Right atrium auricular region (tissue), 2 donors: ENCODE measurements at places on chromosomes 12 and 14. TPM values are rescaled to one million over a fixed set of nuclear protein-coding genes. Genes with fewer than 3 reads are reported as not detected.

GRCh38 chr14:53306911-53307310, 153.8 kb upstream of the DDHD1 start:
- peak overlapping the region; percentile 61 for H3K27ac ChIP-seq
- H3K36me3 ChIP-seq, result no peaks in the 10 kb centered on the region
- H3K27me3 ChIP-seq, result no peaks in the 10 kb centered on the region

- no peak overlapping the region for H3K4me3 ChIP-seq
- DNase-seq, result no peak
- no peaks in the 10 kb centered on the region for H3K27me3 ChIP-seq
- H3K27ac ChIP-seq, result no peak overlapping the region
Observed at GRCh38 chr12:62694632-62695031, 228.0 kb downstream of the MON2 start.

- no peaks in the 10 kb centered on the region for H3K36me3 ChIP-seq
- H3K4me1 ChIP-seq, result no peaks in the 10 kb centered on the region
- no peak overlapping the region for H3K4me3 ChIP-seq
- H3K27ac ChIP-seq, result no peak overlapping the region
- DNase-seq, result no peak
Observed at GRCh38 chr12:107133462-107133861, 40.1 kb upstream of the CRY1 start.

The KRT6C gene
- not detected for total RNA-seq

DNA sequence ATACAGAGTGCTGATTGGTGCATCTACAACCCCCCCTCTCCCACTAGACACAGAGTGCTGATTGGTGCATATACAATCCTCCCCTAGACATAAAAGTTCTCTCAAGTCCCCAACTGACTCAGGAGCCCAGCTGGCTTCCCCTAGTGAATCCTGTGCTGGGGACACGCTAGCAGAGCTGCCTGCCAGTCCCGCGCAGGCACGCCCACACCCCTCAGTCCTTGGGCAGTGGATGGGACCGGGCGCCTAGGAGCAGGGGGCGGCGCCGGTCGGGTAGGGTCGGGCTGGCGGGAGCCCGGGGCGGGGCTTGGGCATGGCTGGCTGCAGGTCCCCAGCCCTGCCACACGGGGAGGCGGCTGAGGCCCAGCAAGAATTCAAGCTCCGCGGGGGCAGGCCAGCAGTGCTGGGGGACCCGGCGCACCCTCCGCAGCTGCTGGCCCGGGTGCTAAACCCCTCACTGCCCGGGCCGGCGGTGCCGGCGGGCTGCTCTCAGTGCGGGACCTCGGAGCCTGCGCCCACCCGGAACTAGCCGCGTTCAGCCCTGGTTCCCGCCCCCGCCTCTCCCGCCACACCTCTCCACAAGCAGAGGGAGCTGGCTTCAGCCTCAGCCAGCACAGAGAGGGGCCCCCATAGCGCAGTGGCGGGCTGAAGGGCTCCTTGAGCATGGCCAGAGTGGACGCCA, 64.3 kb upstream of the DDHD1 start:
- peak; percentile 70 for DNase-seq
- peaks cover 8% of the 10 kb centered on the region for H3K4me1 ChIP-seq
- H3K36me3 ChIP-seq, result no peaks in the 10 kb centered on the region
- peak overlapping the region; percentile 66 for H3K4me3 ChIP-seq
- H3K27ac ChIP-seq, result peak overlapping the region; percentile 63

The TSPAN19 gene
- not detected for total RNA-seq

The DYNLL1 gene
- 178 TPM for total RNA-seq

GRCh38 chr12:15146585-15146984, 74.6 kb downstream of the RERG start:
- H3K27me3 ChIP-seq, result no peaks in the 10 kb centered on the region
- no peaks in the 10 kb centered on the region for H3K4me1 ChIP-seq
- no peak overlapping the region for H3K27ac ChIP-seq

The MGP gene
- total RNA-seq, result 287 TPM

The SOAT2 gene
- total RNA-seq, result not detected

GRCh38 chr14:104293851-104294627, 155.7 kb downstream of the KIF26A start:
- no peaks in the 10 kb centered on the region for H3K36me3 ChIP-seq
- DNase-seq, result no peak
- no peak overlapping the region for H3K4me3 ChIP-seq

DNA sequence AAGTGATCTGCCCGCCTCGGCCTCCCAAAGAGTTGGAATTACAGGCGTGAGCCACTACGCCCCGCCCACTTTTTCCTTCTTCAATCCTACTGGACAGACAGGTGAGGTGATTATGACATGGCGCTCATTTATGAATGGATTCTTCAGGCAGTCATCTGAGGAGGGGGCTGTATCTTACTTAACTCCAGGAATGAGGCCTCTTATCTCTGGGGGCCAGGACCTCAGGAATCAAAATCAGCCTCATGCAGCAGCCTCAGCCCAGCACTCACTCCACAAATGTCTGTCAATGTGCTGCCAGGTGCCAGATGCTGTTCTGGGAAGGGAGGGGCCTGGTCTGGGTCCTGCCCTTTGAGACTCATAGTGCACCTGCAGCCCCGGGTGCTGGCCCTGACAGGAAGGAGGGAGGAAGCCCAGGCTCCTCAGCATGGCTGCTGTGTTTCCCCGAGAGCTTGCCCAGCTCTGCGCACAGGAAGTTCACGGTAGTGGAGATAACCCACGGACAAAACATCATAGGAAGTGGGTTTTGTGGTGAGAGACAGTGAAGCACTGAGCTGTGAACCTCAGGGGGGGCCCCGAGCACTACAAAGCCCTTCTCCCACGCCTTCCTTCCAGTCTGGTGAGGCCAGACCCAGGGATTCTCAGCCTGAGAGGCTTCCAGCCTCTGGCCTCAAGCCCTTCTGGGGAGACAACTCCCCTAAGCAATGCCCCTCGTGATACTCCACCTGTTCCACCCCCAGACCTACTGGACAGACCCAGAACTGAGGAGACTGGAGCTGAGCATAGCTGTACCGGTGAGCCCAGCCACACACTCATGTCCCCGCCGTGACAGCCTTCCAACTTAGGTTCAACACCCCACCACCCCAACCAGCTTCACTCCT, 22.3 kb downstream of the GALNT6 start:
- no peak overlapping the region for H3K4me3 ChIP-seq
- no peaks in the 10 kb centered on the region for H3K27me3 ChIP-seq
- no peak overlapping the region for H3K27ac ChIP-seq

DNA sequence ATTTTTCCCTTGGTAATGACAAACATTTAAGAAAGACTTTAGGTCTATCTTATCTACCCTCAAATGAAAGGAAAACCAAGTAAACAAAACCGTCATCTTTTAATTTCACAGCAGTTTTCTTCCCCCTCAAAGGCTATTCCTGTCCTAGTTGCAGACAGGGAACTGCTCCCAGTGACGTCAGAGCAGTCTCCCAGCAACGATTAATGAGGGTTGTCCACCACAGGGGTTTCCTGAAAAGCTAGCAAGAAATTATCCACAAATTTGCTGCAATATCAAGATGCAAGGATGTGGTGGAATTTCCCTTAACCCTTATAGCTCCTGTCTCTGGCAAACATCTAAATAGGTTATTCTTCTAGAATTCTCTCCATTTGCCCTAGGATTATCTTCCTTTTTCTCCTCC, 89.1 kb upstream of the STAC3 start:
- no peaks in the 10 kb centered on the region for H3K36me3 ChIP-seq
- H3K27me3 ChIP-seq, result no peaks in the 10 kb centered on the region
- DNase-seq, result peak; percentile 76
- no peaks in the 10 kb centered on the region for H3K4me1 ChIP-seq

DNA sequence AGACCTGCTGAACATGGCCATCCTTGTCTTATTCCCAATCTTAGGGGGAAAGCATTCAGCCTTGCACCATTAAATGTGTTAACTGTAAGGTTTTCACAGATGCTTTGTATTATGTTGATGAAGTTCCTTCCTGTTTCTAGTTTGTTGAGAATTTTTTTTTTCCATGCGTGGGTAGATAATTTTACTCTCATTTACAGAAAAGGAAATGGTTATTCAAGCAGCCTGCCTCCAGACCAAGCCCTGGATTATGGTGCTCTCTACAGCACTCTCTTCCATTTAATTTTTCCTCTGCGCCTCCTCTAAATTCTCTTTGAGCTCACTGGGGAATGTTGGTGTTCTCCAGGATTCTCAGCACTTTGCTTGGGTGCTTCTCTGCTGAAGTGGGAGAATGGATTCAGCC, 179.3 kb upstream of the PZP start:
- no peaks in the 10 kb centered on the region for H3K36me3 ChIP-seq
- no peak overlapping the region for H3K4me3 ChIP-seq
- no peak for DNase-seq
